ENCODE measurements at places on chromosomes 7 and 10.

DNA sequence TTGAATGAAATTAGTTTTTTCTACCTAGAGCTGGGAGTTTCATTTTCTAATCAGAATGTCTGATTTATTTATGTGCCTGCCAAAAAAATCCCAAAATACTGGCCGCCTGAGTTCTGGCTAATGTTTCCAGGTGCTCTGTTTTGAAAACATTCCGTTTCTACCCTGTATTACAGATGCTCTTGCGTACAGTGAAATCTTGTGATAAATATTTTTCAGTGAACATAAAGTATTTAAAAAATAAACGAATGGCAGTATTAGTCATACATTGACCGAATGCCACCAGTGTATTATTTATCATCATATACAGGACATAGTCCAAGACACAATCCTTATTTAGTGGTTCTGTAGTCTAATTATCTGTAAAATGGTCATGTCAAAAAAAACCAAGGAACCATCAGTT, 102.8 kb downstream of the KAT6B start:
- no peak for DNase-seq

GRCh38 chr10:101493782-101494281, 94.2 kb downstream of the POLL start:
- DNase-seq, result no peak

GRCh38 chr7:33979807-33980355, 74.5 kb downstream of the BMPER start:
- no peak for DNase-seq

DNA sequence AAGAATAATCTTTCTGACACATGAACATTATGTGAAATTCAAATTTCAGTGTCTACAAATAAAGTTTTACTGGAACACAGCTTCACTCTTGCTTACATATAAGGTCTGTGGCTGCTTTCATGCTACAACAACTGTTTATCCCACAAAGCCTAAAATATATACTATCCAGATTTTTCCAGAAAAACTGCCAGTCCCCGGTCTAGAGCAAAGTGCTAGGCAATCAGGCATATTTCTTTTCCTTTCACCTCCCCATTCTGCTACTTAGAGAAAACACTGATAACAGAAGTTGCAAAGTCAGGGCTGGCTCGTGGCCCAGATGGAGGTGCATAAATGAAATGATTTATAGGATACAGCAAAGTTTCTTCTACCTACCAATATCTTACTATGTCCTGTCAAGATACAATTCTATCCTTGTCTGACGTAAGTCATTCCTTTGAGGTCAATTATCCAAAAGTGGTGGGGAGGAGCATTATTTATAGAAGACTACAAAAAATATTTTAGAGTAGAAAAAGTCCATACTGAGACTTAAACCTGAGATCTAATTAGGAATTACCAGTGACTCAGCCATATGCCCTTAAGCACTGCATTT, 384.1 kb downstream of the NXPH1 start:
- no peak for DNase-seq

DNA sequence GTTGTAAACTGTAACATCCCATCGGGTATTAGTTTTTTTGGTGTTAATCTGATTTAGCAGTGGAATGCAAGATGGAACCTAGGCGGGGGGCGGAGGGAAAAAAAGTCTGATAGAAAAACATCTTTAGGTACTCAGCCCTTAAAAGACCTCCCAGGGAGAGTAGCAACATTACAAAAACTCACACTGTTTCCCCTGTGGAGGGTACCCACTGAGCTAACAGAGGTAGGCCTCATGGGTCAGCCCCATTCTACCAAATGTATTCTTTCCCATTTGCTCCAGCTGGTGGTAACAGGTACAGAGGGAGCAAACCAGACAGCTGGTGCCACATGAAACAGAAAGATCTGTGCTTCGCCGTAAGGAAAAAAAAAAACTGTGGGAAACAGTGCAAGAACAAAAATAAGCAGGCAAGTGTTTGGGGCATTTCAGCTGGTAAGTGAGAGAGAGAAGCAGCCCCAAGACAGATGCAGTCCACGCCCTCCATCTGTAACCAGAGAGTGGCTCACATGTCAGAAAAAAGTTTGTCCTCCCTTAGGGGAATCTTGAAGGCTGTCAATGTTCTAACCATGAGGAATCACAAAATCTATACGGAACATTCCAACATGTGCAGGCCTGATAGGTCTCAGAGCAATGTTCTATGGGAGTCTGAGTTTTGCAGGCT, 65.3 kb downstream of the HOXA1 start:
- no peak for DNase-seq

- DNase-seq, result no peak
Measured at GRCh38 chr7:6520163-6520981, 30.9 kb downstream of the GRID2IP start.

- no peak for DNase-seq
Measured at GRCh38 chr7:104963991-104964385, 50.0 kb upstream of the KMT2E start.

DNA sequence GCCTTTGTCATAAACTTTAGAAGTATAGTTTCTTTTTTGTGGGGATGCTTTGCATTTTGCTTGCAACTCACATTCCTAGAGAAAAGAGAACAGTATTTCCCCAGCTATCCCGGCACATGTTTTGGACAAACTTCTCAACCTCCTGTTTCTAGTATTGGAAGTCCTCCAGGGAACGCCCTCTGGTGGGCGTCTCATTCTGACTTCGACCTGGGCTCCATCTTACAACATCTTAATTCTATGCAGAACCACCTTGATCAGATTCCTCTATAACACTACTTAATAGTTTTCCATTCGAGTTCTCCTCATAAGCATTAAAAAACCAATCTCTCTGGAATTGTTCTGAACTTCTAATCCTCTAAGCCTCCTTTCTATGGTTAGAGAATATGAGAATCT, 139.5 kb upstream of the FZD8 start:
- no peak for DNase-seq

GRCh38 chr7:88548399-88548798, 211.1 kb upstream of the ZNF804B start:
- no peak for DNase-seq

DNA sequence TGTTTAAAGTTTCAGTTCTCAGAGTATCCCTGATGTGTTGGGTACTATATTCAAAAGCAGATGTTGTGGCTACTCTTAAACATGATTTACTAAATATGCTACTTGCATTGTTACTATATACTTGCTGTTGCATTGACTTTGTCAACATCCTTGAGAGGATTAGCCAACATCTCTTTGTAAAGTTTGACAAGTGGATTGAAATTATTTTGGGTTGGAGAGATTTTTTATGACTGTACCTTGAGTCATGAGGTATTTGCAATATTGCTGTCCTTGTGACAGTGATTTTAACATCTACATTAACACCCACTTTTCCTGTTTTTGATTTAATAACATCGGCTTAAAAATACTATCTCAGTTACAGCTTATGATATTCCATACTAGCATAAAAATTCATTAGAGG, 31.9 kb downstream of the MRC1 start:
- DNase-seq, result no peak

- no peak for DNase-seq
Measured at GRCh38 chr10:126729314-126729870, 58.9 kb upstream of the C10orf90 start.

- DNase-seq, result no peak
Measured at GRCh38 chr7:8627325-8627724, 193.9 kb downstream of the NXPH1 start.

DNA sequence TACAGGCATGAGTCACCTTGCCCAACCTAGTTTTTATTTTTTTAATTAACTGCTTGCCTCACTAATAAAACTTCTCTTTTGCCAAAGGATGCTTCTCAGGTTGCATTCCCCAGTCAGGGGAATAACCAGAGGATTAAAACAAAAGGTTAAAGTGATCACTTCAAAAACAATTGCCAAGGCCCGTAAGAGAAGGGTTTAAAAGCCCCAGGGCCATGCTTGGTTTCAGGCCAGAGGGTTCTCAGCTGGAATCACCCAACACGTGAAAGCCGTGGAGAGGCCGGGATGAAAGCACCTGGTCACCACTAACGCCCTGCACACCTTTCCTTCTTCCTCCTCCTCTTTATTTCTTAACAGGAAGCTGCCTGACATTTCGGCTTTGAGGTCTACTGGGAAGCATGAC, 587.5 kb downstream of the PTPRN2 start:
- DNase-seq, result no peak

DNA sequence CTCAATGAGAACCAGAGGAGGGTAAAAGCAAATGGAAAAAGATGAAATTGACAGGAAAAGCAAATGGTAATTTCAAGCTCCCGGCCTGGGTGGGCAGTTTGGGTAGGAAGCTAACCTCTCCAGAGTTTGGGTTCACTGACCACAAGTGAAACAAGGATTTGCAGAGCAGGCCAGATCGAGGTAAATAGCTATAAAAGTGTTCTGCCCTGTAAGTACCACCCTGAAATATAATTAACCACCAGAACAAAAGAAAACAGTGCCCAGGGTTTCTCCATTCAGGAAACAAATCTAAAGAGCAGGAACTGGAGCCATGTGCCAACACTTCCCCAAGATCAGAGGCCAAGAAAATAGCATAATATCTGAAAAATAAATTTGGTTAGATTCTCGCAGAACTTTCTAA, 276.7 kb upstream of the MEOX2 start:
- no peak for DNase-seq

- no peak for DNase-seq
Measured at GRCh38 chr7:84302949-84303348, 108.4 kb upstream of the SEMA3A start.

GRCh38 chr7:140596519-140597427, 43.8 kb downstream of the DENND2A start:
- no peak for DNase-seq

DNA sequence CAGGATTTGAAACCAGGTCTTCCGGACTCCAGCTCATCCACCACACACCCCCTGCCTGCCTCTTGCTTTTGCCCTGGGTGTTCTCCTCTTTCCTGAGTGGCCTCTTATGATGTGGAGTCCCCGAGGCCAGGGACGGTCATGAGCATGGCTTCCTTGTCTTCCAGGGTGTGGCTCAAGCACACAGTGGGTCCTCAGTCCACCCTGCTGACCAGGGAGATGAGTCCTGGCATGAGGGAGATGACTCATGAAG, 32.8 kb downstream of the DNAJB12 start:
- DNase-seq, result no peak

- no peak for DNase-seq
Measured at GRCh38 chr7:15743926-15744480, 57.5 kb upstream of the MEOX2 start.

Data from LNCaP clone FGC (cell line).